Cerebellum (tissue), 4 donors: ENCODE measurements at places on chromosomes 3 and 15.

DNA sequence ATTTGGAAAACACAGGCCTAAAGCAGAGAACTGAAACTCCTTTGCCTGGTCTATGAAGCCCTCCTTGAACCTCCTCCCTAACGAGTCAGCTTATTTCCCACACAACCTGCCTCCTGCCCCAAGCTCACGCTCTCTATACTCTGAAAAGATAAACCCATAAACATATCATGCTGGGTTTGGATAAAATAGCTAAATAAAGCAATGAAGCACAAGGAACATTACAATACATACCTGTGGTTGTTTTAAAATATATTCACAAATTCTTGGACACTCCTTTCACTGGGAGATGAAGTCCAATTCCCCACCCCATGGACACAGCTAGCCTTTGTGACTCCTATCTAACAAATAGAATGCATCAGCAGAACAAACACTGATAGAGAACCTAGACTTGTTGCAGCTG, 98.2 kb downstream of the PLCH1 start:
- no peak for DNase-seq

DNA sequence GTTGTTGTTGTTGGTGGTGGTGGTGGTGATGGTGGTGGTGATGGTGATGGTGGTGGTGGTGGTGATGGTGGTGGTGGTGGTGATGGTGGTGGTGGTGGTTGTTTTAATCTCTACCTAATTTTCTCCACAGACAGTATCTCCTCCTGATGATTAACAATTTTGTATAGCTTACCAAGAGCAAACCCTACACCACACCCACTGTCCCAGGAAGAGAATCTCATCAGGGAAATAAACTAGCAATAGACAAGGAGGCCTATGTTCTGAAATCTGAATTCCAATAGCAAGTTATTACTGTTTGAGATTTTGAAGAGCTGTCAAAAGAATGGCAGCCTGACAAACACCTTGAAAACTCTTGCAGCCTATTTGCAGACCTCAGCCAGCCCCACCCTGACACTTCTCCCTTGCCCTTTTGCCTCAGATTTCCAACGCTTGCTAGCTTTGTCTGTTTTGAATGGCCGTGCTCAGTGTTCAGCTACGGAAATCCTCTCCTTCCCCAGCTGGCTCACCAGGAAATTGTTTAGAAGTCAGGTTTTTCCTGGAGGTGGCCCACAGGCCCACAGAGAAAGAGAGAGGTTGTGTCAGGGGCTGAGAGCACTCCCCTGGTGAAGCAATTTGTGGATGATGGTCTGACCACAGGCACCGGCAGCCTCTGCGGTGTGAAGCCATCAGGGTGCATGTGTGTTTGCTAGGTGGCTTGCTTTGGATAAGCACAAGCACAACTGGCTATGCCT, 101.6 kb downstream of the MAGI1 start:
- no peak for DNase-seq

- no peak for DNase-seq
These were observed 109.5 kb downstream of the THRB start for GRCh38 chr3:24385012-24385615.

GRCh38 chr3:183435661-183436060, 7.2 kb upstream of the MCF2L2 start:
- no peak for DNase-seq

DNA sequence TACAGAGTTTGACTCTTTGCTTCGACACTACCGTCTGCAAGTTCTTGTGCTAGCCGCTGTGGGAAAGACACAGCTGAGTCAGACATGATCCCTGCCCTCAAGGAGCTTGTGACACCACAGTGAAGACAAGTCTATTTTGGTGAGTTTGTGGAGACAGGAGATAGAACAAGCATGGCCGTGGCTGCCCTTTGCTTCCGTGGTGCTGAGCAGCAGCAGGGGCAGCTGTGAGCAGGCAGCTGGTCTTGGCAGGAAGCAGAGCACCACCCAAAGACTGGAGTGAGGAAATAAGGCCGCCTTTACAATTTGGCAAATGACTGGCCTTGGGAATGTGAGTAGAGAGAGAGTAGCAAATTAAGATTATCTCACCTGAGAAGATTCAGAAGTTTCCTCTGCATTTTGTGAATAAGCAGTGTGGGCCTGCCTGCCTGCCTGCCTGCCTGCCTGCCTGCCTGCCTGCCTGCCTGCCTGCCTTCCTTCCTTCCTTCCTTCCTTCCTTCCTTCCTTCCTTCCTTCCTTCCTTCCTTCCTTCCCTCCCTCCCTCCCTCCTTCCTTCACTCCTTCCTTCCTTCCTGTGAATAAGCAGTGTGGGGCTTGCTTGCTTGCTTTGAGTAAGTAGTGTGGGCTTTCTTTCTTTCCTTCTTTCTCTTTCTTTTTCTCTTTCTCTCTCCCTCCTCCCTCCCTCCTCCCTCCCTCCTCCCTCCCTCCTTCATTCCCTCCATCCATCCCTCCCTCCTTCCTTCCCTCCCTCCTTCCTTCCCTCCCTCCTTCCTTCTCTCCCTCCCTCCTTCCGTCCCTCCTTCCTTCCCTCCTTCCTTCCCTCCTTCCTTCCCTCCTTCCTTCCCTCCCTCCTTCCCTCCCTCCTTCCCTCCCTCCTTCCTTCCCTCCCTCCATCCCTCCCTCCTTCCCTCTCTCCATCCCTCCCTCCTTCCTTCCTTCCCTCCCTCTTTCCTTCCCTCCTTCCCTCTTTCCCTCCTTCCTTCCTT, 1.6 kb upstream of the GCNT3 start:
- no peak for DNase-seq
